CD4-positive, alpha-beta T cell treated with Interleukin-2 at 100 ng/mL for 4 hours (primary cell): ENCODE measurements at places on chromosomes 3 and 15.

GRCh38 chr3:30286007-30286669, 320.3 kb upstream of the TGFBR2 start:
- no peak for DNase-seq

- no peak for DNase-seq
These were observed 64.6 kb downstream of the TPRG1 start for GRCh38 chr3:189236352-189236751.

- DNase-seq: no peak
These were observed 626.5 kb upstream of the DPPA4 start for GRCh38 chr3:109963831-109964230.

DNA sequence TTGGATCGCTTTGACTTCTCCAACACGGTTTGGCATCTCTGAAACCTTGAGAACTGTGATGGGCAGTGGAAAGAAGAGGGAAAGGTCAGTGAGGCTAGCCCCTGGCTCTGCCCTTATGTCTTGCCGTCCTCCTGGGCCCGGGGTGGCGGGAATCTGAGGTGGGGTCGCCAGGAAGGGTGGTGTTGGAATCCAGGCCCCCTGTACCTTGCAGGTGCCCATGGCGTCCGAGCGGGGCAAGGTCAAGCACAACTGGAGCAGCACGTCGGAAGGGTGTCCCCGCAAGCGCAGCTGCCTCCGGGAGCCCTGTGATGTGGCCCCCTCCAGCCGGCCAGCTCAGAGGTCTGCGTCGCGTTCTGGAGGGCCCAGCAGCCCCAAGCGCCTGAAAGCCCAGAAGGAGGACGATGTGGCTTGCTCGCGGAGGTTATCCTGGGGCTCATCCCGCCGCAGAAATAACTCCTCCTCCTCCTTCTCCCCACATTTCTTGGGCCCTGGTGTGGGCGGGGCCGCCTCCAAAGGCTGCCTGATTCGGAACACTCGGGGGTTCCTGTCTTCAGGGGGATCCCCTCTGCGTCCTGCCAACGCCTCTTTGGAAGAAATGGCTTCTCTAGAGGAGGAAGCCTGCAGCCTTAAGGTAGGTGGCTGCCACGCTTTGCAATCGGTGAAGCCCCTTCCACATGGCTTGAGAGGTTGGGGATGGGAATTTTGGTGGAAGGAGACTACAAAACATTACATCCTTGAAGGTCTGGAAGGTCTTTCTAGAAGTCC, 907 bp downstream of the TATDN2 start:
- DNase-seq: peak; percentile 46

DNA sequence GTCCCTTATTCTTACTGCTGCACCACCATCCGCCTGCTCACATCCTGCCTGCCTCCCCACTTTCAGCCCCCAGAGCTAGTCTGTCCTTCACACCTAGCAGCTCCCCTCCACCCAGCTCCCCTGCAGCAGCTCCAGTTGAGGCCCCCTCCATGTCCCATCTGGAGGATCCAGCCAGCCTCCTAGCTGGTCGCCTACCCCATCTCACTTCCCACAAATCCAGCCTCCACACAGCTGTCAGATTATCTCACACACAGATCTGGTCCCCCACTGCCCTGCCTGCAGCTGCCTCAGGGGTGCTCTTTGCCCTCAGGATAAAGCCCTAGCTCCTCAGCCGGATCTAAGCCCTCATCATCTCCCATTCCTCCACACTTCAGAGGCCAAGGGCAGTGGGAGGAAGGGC, 8.8 kb upstream of the SEMA7A start:
- no peak for DNase-seq

DNA sequence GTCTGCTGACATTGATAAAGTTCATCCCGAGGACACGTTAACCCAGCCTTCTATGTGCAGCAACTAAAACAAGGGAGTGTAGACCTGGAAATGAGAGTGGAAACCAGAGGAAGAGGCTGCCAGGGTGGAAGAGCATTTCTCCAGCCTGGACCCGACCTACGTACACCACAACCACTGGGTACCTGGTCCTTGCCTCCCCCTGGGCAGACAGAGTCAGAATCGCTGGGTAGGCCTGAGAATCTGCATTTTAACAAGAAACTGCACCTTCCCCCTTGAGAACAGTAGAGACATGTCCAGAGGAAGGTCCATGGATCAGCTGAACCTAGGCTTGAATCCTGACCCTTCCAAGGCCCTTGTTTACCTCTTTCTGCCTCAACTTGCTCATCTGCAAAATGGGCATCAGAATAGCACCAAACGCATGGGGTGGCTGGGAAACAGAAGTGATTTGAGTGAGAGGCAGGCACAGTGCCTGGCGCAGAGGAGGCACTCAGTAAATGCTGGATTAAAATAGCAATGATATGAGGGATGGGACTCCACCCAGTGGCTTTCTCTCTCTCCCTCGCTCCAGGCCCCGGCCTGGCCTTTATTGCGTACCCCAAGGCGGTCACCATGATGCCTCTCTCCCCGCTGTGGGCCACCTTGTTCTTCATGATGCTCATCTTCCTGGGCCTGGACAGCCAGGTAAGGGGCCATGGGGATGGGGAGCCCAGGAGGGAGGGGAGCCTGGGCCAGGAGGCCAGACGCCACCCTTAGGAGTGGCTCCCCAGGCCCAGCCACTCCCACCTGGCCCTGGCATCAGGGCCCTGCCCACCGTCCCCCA, 66.9 kb upstream of the SLC6A1 start:
- no peak for DNase-seq

GRCh38 chr3:9951962-9952805, at the start of gene PRRT3:
TSS of gene PRRT3 (minus strand) at chr3:9952408. CDS start at chr3:9950115, 2,293 bp downstream.
- peak; percentile 49 for DNase-seq

- DNase-seq: no peak
These were observed 127.4 kb upstream of the MLF1 start for GRCh38 chr3:158443632-158444031.

GRCh38 chr3:141740349-141740748, 2.3 kb downstream of the RNF7 start:
- DNase-seq: no peak

GRCh38 chr3:123122057-123122456, 55.2 kb downstream of the PDIA5 start:
- DNase-seq: no peak

GRCh38 chr3:122892118-122892960, 97.5 kb downstream of the SLC49A4 start:
- no peak for DNase-seq

DNA sequence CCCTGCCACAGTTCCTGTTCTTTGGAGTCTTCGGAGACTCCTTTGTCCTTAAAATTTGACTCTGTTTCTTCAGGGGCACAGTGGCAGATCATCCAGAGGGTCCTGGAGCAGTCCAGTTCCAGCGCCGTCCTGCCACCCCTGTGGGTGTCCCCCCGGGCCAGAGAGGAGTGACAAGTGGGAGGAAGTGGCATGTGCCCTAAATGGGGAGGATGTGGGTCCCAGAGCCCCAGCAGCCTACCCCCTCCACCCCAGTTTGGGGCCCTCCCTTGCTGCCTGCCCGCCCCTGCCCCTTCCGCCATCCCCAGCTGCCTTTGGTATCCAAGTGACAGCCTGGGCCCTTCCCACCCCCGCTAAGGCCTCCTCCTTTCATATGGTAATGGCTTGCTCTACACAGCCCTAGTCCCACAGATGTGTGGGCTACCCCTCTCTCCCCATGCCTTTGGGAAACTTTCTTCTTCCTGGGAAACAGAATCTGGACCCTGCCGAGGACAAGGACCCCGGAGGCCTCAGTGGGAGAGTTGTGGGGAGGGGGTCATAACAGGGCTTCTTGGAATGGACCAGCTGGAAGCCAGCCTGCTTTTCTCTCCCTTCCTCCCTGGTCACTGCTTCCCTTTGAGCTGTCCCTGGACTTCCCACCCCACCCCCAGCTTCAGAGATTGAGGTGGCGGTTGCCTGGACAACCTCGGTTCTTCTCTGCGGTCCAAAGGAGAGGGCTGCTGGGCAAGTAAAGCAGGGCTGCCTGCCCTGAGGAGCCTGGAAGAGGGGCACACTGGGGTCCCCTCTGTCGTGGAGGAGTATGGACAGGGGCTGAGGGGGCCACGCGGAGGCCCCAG, 43.2 kb downstream of the KLHL25 start:
- no peak for DNase-seq

DNA sequence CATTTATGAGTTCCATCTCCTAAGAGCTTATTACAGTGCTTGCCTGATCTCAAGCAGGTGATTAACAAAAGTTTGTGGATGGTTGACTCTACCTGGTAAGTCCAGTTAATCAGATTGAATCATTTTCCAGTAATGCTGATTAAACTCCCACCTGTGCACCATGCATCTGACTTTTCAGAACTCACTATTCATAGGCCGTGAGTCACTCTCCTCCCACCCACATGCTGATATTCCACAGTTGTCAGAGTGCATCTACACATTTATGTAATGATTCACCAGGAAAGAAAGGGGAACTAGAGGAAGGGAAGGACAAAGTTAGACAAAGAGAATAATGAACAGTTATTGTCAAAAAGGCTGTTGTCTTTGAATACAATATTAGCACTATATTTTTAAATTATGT, 106.2 kb upstream of the UBE3A start:
- DNase-seq: no peak

GRCh38 chr3:138472141-138472825, 37.9 kb downstream of the ESYT3 start:
- no peak for DNase-seq

DNA sequence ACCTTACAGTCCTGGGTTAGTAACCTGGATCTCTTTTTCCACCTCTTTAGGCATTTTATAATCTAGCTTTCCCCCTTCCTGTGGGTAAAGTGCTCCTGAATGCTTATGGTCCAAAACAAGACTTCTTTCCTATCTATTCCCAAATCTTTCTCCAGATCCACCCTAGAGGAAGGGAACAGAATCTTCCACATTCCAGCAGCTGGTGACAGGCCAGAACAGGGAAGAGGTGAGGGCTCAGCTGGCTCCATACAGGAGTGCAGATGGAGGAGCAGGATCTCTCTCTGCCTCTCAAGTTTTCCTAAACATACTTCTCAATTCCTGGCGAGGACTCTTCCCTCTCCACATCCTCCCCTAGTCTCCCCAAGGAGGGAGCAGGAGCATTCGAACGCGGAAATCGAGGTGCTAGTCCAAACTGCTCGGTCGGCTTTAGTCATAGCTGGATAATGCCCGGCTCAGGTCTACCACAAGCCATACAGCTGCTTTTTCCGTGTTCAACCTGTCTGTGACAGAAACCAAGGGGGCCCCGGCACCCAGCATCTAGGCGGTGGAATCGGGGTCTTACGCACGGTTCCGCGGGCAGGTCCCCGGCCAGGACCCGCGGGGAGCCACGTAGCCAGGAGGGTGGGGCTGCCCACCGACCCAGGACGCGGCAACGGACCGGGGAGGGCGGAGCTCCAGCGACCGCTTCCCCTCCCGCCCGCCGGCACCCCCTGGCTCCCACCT, 4.0 kb downstream of the RASSF1 start:
- peak; percentile 30 for DNase-seq

GRCh38 chr3:24367664-24368264, 126.9 kb downstream of the THRB start:
- DNase-seq: no peak

GRCh38 chr3:37504583-37505357, 330.4 kb upstream of the LRRFIP2 start:
- DNase-seq: no peak

DNA sequence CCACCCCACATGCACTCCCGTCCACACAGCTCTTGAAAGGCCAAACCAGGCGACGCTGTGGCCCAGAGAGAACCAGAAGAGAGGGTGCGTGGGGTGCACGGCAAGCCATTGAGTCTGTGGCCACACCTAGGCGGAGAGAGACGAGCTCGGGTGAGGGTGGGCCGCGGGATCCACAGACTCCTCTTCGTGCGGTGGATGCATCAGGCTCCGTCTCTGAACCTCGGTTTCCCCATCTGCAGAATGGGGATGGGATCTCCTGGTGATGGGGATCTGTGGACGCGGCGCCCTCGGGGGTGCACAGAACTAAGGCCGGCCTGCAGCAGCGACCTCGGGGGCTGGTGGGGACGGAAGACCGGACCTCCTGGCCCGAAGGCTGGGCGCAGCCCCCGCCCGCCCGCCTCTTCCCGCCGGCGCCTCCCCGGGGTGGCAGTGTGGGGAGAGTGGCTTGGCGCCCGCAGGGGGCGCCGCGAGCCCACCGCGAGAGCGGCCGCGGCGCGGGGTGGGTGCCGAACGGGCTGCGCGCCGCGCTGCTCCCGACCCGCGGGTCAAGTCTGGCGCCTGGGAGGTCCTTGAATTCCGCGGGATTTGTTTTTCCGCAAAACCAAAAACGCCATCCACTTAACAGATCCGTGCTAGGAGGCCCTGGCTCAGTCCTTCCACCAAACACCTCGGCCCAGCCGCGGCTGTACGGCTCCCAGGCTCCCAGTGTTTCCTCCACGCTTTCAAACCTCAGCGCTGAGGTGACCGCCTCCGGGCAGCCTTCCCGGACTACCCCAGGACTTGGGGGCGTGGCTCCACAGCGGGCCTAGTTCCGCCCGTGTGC, 13.2 kb upstream of the ADPGK start:
- DNase-seq: peak; percentile 45

DNA sequence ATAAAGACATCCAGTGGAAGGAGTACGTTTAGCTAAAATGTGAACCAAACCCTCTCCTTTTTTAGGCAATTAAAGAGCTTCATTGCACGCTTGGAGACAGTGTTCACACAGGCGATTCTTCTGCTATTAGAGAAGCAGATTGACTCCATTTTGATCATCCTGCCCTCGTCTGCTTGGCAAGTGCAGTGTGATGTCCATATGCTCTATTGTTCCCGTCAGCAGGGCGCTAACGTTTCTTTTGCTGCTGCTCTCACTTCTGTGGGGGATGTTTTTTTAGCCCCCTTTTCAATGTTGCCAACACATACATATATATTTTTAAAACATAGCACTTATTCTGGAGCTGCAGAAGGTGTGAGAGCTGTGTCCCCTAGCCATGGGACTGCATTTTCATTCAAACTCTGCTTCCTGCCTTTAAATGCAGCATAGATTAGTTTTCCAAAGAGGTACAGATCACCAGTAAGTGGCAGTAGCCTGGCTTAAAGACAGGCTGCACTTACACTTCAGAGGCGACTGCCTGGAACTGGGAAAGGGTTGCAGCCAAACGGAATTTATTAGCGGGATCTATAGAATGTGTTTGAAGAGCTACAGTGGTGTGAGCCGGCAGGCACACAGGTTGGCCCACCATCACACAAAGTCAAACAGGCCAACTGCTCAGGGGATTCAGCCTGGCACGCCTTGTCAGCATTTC, 292.6 kb upstream of the DPH6 start:
- no peak for DNase-seq

- DNase-seq: no peak
These were observed 63.8 kb downstream of the CPN2 start for GRCh38 chr3:194287374-194287773.

- DNase-seq: no peak
These were observed 223.4 kb downstream of the FEZF2 start for GRCh38 chr3:62149962-62150361.

DNA sequence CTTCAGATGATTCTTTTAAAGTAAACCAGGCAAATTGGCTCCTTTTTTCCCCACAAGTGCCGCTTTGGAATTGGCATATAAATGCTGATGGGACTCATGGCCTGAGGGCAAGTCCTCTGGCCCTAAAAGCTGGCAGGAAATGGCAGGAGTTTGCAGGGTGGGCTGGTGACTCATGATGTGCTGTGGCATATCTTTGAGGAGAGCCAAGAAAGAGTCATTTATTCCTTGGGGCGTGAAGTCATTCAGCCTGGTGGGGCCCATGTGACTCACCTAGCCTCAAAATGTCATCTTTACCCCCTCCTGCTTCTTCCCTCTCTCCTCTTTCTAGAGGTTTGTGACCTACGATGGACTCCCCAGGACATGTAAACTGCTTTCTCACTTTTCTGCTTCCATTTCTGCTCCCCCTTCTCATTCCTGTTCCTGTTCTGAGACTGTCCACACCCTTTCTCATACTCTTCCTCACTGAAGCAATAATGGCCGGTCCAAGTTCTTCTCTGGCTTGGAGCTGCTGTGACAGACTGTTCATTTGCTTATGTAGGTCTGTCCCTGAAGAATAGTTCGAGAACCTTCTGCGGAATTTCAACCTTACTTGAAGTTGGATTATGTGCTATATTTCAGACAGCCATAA, 326.1 kb downstream of the SATB1 start:
- no peak for DNase-seq
